ENCODE measurements at places on chromosomes 12 and 14.

GRCh38 chr12:116325336-116325664 lies 47.8 kb upstream of the MED13L start:
- no peak for DNase-seq

DNA sequence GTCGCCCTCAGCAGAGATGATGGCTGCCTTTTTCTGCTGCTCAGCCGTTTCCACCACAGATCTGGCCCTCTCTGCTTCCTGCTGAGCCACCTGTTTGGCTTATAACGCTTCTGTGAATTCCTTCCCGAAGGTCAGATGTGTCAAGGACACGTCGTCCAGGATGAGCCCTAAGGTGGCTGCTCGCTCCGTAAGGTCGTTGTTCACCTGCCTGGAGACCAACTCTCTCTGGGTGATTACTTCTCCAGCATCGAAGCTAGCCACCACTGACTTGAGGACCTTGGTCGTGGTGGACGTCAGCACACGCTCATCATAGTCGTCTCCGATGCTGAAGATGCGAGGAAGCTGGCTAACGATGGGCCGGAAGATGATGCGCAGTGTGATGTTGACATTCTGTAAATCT lies 11.7 kb upstream of the ASB8 start:
- no peak for DNase-seq

- DNase-seq: no peak
Observed at GRCh38 chr12:6697584-6698351, 2.8 kb downstream of the PIANP start.

DNA sequence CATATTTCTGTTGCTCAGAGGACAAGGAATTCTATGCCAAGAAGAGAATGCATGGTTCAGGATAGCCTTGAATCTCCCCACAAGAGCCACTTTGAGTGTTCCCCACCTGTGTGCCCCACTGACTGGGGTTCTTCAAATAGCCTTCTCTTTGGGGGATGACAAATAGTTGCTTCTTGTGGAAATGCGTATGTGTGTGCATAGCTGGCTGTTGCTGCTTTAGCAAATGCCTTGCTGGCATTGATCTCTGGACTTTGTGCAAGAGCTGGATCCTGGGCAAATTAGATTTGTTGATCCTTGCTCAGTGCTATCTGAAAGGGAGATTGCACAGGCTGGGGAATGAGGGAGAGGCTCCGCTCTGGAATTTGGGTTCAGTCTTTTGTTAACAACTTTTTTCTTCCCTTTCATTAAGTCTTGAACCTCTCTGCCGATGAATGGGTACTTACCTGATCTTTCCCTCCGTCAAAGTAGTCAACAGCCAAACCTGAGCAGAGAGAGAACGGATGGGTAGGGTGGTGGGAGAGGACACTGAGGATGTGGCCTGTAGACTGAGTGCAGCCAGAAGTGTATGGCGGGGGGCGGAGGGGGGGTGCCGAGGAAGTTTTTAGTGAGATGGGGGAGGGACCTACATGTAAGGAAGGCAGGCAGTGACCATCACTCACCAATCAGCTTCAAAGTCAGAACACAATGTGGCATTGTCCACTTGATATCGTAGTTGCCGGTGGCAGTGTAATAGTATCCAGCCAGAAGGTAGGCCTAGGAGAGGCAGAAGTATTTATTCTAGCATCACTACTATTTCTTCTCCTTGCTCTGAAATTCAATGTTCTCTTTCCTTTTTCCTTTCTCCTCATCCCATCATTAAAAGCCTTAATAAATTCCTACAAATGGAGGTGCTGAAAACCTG lies 10.7 kb downstream of the EMG1 start:
- no peak for DNase-seq
